ENCODE measurements at places on chromosomes 11 and 22. TPM values are rescaled to one million over a fixed set of nuclear protein-coding genes. Genes with fewer than 3 reads are reported as not detected.

DNA sequence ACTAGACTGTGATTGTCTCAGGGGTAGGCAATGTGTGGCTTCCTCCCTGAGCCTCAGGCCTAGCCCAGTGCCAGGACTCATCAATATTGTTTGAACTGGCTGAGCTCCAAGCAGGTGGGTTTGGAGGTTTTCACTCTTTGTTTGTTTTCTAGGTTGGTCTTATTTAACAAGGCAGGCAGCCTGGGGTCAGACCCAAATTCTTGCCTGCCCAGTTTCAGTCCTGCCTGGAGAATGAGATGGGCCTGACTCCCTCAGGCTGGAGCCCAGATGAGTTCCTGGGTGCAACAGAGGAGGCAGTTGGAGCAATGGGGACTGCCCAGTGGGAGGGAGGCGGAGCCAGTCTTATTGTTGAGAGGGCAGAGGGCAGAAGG lies 28.3 kb upstream of the TP53I11 start:
- no peak for DNase-seq

GRCh38 chr22:39598017-39598965 lies 27.7 kb downstream of the CACNA1I start:
- no peak for DNase-seq

The OR6A2 gene
- polyA plus RNA-seq = not detected

DNA sequence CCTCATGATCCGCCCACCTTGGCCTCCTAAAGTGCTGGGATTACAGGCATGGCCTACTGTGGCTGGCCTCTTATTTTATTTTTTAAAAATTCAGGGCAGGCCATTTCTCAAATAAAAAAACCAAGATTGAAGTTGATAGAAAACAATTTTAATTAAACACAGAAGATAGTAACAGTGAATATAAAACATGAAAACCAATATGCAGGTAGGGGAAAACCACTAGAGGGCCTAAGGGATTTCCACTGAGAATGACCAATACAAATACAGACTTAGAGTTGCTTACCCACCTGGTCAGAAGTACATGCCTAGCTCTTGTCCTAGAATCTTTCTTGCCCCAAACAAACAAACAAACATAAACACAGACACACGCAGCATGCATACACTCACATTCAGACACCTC lies 1.7 kb upstream of the RTCB start:
- no peak for DNase-seq

The NUP50 gene
- 27.9 TPM for polyA plus RNA-seq

The OR4A16 gene
- polyA plus RNA-seq = not detected

DNA sequence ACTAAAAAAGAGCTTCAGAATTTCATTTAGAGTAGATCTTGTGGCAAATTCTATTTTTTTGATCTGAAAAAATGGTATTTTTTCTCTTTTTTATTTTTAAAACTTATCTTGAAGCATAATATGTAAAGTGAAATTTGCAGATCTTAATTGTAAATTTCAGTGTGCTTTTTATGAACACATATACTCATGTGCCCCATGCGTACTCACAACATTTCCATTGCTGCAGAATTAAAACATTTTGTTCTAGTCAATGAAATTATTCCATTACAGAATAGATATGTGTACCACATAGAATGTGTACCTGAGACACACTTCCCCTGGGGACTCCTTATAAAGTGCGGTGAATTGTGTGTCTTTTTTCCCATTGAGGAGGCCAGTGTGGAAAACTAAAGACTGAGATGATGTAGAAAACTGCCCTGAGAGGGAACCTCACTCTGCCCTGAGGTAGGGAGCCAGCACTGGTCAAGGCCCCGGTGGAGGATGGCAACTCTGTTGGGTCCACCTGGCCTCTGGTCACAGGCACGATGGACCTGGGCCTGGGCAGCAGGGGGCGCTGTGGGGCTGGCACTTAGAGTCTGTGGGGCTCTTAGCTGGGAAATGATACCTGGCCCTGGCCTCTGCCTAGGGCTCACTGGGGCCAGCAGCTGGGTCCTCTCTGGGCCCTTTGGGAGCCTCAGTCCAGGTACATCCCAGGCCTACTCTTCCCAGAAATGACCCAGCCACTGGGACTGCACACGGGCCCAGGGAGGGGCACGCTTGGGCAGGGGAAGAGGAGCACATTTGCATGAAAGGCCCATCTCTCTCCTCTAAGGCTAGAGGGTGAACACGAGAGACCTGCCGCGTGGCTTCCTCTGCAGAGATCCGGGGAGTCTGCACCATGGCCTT lies 77.9 kb upstream of the TOP3B start:
- no peak for DNase-seq

DNA sequence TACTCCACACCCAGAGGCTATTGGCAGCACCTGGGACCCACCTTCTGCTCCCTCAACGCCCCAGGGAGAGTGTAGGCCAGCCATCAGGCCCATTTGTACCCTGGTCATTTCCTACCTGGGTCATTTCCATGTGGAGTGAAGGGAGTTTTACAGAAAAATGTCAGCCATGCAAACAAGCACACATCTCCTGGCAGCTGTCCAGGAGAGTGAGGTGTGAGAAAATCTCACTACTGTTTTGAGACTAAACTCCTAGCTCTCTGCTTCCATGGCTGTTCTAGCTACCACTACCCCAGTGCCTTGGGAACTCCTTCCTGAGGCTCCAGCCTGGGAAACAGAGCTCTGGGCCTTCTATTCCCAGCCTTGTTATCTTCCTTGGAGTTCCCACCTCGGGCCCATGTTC lies 2.8 kb upstream of the TMPRSS13 start:
- no peak for DNase-seq

The DSCAML1 gene
- 0.53 TPM for polyA plus RNA-seq

The FOLR1 gene
- polyA plus RNA-seq = 1.2 TPM

DNA sequence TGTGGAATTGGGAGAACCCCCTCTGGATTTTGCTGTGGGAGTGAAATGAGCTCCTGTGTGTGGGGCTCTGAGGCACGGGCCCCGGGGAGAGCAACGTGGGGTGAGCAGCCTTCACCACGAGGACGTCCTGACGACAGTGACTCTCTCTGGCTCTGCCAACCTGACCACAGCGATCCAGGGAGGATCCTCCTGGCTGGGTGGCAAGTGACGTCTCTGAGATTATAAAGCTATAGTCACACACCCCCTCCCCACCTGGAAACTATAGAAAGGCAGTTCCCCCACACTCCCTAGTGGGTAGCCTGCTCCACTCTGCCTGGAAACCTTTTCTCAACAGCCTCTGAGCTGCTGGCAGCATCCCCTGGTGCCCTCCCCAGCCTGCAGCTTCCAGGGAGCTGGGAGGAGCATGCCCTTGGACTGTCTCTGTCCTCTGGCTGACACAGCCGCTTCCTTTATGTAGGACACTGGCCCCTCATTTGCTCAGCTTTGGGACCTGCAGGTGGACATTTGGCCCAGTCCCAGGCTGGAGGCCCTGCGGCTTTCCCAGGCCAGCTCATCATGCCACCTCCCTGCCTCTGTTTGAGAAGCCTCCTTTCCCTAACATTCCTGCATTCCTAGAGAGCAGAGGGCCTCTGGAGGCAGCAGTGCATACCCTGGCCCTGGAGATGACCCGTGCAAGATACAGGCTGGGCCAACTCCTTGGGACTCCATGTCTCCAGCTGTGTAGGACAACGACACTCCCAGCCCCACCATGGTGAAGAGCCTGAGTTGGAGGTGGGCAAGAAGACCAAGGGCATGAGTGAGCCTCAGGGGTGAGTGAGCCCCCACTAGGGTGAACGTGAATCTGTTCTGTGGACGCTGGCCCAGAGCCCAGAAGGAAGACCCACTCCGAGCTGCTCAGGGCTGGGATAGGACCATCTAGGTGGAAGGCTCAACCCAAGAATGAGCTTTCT lies 314.0 kb downstream of the NTM start:
- no peak for DNase-seq

The KDM4E gene
- 0.41 TPM for polyA plus RNA-seq

GRCh38 chr22:25497181-25497641 lies 67.3 kb upstream of the GRK3 start:
- no peak for DNase-seq

- no peak for DNase-seq
Observed at GRCh38 chr22:32916025-32916424, 114.5 kb downstream of the TIMP3 start.

The DDT gene
- 42.2 TPM for polyA plus RNA-seq

DNA sequence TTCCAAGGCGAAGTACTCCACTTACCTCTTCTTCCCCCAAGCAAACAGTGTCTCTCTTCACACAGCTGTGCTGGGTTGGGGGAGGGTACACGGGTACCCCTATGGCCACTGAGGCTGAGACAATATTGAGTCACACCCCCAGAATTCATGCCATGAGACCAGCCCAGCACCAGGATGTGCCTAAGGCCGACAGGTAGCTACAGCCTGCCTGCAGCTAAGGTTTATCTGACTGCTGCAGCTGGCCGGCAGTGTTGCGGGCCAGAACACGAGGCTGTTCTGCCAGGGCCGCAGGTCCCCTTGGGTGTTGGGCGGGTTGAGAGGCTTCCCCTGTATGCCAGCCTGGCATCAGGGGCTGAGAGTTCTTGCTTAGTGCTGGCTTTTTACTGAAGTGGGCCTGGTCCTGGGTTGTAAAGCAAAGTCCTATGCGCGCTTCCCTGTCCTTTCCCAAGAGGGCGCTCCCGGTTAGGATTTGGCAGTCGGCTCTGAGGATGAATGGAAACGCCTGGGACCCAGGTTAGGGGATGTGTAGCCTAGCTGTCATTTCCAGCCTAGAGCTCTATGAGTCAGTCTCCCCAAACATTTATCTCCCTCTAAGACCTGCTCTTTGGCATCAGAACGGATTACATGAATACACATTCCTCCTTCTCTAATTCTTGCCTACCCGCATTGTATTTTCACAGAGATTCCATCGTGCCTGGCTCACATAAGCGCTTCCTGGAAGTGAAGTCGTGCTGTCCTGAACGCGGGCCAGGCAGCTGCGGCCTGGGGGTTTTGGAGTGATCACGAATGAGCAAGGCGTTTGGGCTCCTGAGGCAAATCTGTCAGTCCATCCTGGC lies 7.1 kb downstream of the USP18 start:
- DNase-seq = peak; percentile 89

The PLAAT5 gene
- 7.4 TPM for polyA plus RNA-seq

DNA sequence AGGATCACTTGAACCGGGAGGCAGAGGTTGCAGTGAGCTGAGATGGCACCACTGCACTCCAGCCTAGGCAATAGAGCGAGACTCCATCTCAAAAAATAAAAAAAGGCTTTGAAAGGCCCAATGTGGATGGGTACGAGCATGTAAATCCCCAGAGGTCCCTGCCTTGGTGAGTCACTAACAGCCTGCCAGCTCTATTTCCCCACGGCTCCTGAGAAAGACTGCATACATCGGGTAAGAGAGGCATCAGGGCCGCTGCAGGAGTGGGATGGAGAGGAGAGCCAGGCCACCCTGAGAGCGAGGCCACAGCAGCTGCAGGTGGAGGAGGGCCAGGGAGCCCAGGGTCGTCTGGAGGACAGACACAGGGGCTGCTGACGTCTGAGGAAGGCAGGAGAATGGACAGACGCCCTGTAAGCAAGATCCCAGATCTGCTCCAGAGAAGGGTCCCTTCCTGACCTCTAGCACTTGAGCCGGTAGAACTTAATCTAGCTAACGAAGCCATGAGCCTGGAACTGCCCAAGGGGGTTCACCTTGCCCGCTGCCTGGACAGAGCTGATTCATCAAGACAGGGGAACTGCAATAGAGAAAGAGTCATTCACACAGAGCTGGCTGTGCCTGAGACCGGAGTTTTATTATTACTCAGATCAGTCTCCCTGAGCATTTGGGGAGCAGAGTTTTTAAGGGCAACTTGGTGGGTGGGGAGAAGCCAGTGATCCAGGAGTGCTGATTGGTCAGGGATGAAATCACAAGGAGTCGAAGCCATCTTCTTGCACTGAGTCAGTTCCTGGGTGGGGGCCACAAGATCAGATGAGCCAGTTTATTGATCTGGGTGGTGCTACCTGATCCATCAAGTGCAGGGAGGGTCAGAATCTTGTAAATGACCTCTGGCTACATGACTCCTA lies 5.1 kb upstream of the KRTAP5-9 start:
- no peak for DNase-seq
